ENCODE measurements at places on chromosomes 12 and 14.

DNA sequence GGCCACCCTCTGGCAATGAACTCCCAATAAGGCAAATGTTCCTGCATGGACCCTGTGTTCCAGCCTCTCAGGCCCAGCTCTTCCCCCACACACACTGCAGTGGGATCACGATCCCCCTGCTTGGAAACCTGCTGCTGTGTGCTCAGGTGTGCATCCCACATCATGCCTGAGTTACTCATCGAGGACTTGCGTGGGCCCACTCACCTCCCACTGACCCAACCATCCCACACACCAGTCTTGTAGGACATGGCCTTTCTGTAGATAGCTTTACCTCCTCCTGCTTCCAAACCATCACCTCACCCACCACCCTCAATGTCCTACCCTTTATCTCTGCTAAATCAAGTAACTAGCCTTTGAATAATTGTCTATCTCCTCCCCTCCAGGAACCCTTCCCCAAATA, 24.6 kb downstream of the NPC2 start:
- no peak for DNase-seq

DNA sequence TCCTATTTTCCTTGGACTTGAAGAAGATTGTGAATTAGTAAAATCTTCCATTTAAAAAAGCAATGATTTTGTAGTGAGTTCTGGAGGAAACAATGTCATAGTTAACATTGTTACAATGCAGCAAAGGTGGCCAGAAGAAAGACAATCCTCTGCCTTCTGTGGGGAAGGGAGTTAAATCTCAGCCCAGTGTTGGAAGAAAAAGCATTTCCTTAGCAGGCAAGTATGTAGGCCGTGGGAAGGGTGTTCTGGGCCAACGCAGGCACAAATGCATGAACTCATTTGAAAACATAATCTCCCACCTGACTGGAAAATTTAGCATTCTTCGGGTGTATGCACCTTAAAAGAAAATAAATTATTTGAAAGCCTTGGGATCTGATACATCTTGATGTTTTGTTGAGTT, 258.6 kb downstream of the ADAMTS20 start:
- no peak for DNase-seq

DNA sequence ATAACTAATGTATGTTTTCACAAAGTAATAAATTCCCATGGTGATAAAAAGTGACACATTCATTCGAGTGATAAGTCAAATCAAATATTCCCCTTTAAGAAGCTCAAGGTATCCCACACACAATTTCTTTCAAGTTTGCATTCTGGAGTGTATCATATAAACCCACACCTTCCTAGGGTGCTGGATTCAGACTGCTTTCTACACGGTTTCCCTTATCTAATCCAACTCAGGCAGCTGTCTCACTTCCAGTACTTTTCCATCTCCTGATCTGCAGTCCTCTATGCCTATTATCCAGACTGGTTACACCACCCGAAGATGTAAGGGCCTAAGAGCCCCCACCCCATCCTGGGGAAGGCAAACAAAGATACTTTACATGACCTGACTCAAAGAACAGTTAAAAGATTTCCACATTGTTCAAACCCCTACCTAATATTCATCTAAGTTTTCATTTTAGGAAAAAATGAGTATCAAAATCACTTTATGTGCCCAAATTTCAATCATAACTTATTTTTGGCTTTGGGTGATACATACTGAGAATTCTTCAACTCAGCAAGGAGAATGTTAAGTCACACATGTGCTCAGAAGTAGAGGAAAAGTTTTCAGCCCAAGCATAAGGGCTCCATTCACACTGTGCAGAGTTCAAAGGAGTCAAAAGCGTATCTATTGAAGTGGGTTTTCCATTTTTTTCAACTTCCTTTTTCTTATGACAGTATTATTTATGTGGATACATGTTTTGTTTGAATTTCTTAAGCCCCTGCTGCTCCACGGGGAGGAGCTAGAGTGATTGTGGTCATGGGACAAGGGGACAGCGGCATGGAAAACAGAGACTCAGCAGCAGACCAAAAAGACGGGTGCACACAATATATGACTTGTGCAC, 41.8 kb downstream of the CORO1C start:
- DNase-seq, result no peak

DNA sequence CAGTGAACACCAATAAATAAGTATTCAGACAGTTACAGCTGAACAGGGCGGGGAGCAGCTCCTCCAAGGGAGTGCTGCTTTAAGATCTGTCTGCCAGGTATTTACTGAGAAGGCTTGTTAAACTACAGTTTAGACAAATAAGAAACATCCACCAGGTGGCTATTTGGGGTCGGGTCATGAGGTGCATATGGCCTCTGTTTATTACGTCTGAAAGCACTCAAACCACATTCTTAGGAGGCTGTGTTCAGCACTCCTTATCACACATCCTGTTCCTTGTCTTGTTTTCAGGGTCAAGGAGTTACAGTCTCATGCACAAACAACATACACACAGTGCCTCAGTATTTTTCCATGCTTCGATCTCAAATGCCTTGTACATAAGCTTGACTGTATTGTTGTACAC, 78.8 kb downstream of the KCNMB4 start:
- no peak for DNase-seq

DNA sequence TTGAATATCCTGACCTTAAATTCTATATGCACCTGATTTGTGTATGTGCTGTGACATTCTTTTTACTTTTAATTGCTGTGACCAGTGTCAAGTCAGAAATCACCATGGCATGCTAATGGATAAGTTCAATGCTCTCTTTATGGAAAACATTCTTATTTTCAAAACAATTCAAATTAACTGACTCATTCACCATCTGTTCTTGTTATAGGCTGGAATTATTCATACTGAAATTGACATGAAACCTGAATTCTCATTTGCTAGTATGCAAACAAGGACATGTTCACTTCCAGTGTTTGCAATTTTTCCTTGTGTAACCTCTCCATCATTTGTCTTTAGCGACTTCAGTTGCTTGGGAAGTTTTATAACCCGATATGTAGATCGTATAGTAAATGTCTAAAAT, at the start of gene TAS2R30:
TSS of gene TAS2R30 (minus strand) at position 340 of the 400 bp plus-strand sequence. CDS start 400 bp downstream, outside the sequence.
- no peak for DNase-seq

DNA sequence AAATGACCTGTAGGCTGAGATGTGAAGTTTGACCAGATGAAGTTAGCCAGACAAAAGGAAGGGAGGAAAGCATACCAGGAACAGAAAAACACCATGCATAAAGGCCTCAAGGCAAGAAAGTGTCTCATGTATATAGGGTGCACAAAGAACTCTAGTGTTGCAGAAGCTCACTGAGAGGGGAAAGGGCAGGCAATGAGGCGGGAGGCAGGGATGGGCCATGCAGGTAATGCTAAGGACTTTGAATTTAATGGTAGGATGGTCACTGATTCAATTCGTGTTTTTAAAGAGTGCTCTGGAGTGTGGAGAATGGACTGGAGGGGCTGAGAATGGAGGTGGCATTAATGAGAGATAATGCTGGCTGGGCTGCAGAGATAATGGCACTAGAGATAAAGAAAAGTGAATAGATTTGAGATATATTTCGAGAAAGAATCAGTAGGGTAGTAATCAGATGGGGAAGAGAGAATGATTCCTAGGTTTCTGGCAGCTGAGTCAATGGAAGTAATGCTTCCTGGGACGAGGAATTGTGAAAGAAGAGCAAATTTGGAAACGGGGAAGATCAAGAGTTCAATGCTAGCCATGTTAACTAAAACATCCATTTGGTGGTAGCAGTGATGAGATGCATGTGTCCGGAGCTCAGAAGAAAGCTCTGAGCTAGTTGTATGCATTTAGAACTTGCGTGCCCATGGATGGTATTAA, 43.1 kb downstream of the LIMA1 start:
- no peak for DNase-seq

DNA sequence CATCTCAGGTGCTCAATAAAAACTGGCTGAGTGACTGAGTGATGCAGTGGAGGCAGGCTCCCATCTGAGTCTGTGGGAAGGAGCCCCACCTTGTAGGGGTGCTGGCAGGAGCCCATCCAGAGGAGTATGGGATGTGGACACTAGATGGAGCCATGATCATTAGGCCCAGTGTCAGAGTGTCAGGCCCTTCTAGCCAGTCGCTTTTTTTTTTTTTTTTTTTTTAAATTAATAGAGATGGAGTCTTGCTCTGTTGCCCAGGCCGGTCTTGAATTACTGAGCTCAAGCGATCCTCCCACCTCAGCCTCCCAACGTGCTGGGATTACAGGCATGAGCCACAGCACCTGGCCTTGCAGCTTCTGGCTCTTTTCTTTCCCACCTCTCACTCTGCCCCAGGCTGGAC, 11.5 kb downstream of the RITA1 start:
- DNase-seq, result peak; percentile 14

DNA sequence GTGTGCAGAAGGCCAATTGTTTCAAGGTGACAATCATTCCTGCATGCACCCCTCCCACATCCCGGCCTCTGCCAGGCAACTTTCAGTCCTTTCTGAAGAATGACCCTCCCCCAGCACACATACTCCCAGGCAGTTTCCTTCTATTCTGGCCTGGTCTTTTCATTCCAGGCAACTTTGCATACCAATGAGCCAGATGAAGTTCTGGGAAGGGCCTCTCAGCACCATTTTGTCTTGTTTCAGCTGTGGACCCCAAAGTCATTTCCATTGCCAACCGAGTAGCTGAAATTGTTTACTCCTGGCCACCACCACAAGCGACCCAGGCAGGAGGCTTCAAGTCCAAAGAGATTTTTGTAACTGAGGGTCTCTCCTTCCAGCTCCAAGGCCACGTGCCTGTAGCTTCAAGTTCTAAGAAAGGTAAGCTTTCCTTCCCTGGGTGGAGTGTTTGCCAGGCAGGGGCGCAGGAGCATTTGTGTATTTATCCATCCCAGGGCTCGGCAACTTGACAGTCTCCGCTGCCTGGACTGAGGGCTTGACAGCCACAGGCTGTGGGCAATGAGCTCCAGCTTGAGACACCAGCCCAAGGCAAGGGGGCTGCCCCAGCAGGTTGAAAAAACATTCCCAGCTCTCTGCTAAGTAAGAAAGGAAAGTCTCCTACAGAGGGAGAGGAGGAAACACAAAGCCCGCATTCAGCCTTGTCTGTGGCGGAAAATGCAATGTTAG, 16.4 kb downstream of the BCL2L14 start:
- no peak for DNase-seq

DNA sequence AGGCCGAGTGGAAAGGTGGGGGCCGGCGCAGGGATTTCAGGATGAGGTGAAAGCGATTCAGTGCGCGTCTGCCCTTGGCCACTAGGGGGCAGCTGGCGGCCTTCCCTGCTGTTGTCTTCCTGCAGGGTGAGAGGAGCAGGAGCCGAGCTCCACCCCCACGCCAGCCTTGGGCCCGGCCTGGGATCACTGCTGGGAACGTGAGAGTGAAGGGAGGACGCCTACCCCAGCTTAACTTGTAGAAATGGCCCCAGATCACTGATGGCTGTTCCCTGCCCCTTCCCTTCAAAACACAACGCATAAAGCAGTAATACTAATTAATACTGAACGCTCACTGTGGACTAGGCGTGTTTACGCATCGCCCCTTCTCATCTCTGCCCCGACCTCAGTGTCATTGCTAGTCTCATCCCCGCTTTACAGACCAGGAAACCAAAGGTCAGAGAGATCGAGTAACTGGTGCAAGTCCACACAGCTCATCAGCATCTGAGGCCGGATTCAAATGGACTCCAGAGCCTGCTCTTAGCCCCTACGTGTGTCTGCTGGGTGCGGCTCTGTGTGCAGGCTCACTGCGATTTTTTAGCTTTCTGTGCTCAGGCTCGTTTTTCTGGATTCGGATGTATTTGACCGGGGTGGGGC, 24.3 kb downstream of the MVK start:
- DNase-seq, result peak; percentile 44

- no peak for DNase-seq
Observed at GRCh38 chr12:49195736-49196135, 6.9 kb upstream of the TUBA1A start.

DNA sequence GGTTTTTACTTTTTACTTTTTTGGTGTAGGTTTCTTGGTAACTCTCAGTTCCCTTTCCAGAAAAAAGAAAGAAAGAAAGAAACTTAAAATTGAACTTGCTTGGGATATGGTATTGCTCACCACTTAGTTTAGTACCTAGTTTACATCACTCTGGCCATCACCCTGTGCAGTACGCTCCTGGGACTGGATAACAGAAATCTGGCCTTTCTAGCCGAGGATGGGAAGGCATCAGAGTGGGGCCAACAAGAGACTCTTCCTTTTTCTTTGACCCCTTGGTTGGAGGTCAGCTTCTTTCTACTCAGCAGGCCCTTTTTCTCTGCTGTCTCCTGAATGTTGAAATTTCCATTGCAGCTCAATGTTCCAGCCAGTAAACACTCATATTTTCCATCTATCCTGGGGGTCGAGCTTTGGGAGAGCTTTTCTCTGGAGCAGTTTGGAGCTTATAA, 156.6 kb downstream of the TGFB3 start:
- no peak for DNase-seq

DNA sequence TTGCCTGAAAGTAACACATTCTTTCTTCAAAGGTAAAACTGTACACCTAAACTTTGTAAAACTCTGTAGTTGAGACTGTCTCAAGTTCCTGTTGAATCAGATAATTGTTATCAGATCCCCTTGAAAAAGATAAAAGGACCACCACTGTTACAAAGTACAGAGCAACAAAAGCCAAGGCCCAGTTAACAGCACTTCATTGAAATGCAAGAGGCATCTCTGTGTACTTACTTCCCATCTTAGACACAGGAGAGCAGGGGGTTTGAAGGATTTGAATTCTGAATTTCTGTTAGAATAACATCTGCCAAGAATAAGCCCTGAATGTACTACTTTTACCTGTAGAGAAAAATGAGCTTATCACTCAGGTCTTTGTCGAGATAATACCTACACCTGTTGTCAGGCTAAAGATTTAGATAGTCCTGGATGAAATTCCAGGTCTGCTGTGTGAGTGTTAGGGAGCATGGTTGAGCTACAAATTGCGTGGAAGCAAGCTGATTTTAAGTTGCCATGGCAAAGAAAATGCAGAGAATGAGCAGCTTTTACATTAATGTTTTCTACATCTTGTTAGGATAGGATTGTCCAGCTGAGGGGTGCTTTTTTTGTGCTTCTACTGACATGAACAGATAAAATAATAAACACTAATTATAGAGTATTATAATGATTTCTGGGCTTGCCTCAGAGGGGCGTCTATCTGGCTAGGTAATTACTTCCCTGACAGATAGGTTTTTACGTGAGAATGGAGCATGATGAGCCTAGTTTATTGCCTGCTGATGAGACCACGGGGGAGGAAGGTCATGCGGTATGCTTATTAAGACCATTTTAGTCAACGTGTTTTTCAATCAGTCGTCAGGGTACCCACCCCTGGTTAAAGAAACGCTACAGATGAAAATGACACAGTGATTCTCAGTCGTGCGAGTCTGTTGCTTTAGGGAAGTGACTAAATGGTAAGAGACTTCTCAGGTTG, 309.2 kb downstream of the PAWR start:
- no peak for DNase-seq

DNA sequence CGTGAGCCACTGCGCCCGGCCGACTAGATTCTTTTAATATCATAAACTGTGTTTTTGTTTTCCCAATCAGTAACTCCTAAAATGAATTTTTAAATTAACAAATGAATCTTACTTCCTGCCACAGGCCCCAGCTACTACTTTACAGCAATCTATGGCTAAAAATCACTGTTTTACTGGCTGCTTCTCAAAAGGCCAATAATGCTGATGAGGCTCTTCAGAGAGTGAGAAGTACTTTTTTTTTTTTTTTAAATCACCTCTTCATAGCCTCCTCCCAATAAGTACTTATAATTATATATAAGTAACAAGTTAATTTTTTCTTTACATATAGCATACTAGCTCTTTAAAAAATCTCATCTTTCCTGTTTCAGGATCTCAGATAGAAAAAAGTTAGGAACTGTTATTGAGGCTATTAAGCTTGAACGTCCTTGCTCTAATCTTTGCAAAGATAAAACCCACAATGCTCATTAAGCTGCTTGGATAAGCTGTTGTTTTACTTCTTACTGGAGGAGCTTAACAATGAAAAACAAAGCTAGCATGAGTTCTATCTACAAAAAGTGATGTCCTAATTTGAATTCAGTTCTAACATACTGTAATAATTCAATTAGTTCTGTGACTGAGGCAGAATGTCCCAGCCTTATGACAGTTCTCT, 12.8 kb upstream of the WDR20 start:
- no peak for DNase-seq

Measured in NK-92 treated with Interleukin-12 subunit alpha and Interleukin-12 subunit beta, amount 100 ng/mL, for 24 hours (cell line).